ENCODE measurements at places on chromosomes 7 and 10. TPM values are rescaled to one million over a fixed set of nuclear protein-coding genes. Genes with fewer than 3 reads are reported as not detected.
A peak's percentile ranks its signal among the peaks of the same experiment; 100 is the strongest.

DNA sequence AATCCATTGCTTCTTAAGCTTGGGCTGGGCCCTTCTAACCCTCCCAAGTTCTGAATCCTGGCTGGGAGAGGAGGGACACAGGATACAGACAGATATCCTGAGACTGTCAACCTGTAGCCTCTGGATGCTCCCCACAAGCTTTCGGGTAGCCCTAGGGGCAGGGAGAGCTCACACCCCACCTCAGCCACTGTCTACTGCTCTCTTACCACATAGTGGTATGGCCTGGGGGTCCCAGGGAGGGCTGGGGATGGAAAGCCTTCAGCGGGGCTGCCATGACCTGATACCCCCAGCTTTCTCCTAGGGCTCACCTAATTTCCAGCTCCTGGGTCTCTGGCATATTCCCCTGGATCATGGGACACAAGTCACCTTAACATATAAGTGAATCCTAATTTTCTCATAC lies 25.1 kb downstream of the CRHR2 start:
- no peaks in the 10 kb centered on the region for H3K36me3 ChIP-seq
- no peak overlapping the region for H3K27ac ChIP-seq
- DNase-seq: no peak
- H3K4me1 ChIP-seq: no peaks in the 10 kb centered on the region
- H3K4me3 ChIP-seq: no peak overlapping the region

- no peak overlapping the region for H3K27ac ChIP-seq
- no peaks in the 10 kb centered on the region for H3K27me3 ChIP-seq
- no peak for DNase-seq
- no peaks in the 10 kb centered on the region for H3K36me3 ChIP-seq
- H3K4me1 ChIP-seq: no peaks in the 10 kb centered on the region
Observed at GRCh38 chr7:107047902-107048782, 3.6 kb downstream of the PRKAR2B start.

DNA sequence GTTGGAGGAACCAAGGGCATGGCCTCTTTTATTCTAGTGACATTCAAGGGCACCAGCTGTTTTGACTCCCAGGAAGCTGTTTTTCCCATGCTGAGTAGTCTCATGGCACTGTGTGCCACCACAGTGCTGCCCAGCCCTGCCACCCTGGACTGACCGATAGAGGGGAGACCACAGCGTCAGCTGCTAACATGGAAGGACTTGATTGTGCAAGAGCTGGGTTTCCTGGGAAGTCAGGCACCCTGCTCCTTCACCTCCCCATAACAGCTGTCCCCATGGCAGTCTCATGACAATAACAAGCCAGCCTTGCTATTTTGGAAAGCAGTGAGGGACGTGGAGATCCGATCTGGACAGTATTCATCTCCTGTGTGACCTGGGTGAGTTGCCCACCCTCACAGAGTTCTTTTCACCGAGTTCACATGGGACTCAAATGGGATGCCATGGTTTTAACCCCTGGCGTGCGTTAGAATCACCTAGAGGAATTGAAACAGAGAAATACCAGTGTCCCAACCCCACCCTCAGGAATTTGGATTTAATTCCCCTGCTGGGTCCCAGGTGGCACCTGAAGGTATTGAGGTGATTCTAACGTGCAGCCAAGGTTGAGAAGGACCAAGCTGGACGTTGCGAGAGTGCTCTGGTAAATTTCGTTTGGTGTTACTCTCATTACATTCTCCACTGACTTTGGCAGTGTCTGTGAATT lies 174.8 kb downstream of the CELF2 start:
- no peaks in the 10 kb centered on the region for H3K27me3 ChIP-seq
- no peak overlapping the region for H3K27ac ChIP-seq
- DNase-seq: no peak

DNA sequence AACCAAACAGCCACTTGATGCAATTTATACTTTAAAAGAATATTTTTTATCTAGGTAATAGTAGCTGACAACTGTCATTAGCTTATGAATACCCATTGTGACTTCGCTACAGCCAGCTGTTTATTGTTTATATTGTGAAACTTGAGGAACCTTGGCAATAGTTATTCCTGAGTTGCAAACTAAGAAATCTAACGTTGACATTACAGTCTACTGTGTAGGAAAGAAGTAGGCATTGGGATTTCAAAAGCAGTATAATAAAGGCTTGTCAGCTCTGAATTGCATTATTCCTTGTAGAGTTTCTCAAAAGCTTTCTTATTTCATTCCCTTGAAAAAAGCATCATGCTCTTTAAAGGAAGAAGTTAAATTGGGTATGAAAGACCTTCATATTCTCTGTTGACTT lies 42.7 kb upstream of the OIT3 start:
- DNase-seq: no peak
- H3K4me1 ChIP-seq: no peaks in the 10 kb centered on the region
- no peaks in the 10 kb centered on the region for H3K36me3 ChIP-seq
- no peak overlapping the region for H3K4me3 ChIP-seq

- no peak overlapping the region for H3K4me3 ChIP-seq
- H3K4me1 ChIP-seq: no peaks in the 10 kb centered on the region
- no peak for DNase-seq
- H3K27ac ChIP-seq: no peak overlapping the region
- no peaks in the 10 kb centered on the region for H3K36me3 ChIP-seq
Observed at GRCh38 chr10:80596391-80597257, 58.9 kb downstream of the SH2D4B start.

DNA sequence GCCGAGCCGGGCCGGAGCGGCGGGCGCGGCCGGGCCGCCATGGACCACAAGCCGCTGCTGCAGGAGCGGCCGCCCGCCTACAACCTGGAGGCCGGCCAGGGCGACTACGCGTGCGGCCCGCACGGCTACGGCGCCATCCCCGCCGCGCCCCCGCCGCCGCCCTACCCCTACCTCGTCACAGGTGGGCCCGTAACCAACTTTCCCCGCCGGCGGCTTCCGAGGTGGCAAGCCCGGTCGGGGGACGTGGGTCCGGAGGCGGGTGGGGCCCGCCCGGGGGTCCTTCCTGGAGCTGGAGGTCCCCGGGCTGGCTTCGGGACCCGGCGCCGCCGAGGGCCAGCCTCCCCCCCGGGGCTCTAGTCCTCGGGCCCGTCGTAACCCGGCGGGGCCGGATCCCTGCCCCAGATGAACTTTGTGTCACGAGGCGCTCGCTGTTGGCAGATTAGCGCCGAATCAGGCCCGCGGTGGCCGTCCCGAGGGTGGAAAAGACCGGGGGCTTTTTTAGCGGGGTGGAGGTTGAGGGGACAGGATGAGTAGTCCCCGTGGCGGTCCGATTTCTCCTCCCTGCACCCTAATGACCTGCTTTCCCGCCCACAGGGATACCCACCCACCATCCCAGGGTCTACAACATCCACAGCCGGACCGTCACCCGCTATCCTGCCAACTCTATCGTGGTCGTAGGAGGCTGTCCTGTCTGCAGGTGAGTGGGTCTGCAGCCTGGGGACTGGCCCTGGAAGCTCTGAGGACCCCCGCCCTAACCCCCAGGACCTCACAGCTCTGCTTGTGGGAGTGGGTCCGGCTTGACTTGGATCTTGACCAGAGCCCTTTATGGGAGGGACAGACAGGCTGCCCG lies 496 bp downstream of the BRI3 start:
- peak; percentile 59 for DNase-seq
- H3K4me1 ChIP-seq: peaks cover 39% of the 10 kb centered on the region
- no peaks in the 10 kb centered on the region for H3K36me3 ChIP-seq

- no peaks in the 10 kb centered on the region for H3K27me3 ChIP-seq
- no peaks in the 10 kb centered on the region for H3K36me3 ChIP-seq
- no peak for DNase-seq
- no peaks in the 10 kb centered on the region for H3K4me1 ChIP-seq
- H3K27ac ChIP-seq: peak overlapping the region; percentile 32
- no peak overlapping the region for H3K4me3 ChIP-seq
Observed at GRCh38 chr10:63744060-63744941, 223.1 kb downstream of the REEP3 start.

GRCh38 chr7:141276031-141276430 lies 202.2 kb downstream of the TMEM178B start:
- no peak for DNase-seq
- no peaks in the 10 kb centered on the region for H3K4me1 ChIP-seq
- no peak overlapping the region for H3K4me3 ChIP-seq
- no peaks in the 10 kb centered on the region for H3K27me3 ChIP-seq
- H3K36me3 ChIP-seq: no peaks in the 10 kb centered on the region

DNA sequence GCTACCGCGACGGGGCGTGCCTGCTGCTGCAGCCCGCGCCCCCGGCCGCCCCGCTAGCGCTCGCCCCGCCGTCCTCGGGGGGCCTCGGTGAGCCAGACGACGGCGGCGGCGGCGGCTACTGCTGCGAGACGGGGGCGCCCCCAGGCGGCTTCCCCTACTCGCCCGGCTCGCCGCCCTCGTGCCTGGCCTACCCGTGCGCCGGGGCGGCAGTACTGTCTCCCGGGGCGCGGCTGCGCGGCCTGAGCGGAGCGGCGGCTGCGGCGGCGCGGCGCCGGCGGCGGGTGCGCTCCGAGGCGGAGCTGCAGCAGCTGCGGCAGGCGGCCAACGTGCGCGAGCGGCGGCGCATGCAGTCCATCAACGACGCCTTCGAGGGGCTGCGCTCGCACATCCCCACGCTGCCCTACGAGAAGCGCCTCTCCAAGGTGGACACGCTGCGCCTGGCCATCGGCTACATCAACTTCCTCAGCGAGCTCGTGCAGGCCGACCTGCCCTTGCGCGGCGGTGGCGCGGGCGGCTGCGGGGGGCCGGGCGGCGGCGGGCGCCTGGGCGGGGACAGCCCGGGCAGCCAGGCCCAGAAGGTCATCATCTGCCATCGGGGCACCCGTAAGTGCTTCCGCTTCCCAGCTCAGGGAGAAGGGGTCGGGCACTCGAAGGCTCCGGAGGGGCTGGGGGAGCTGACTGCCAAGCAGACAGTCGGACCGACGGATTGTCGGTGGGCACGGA lies 761 bp downstream of the PTF1A start:
- H3K27me3 ChIP-seq: peaks cover 21% of the 10 kb centered on the region
- H3K4me1 ChIP-seq: no peaks in the 10 kb centered on the region
- DNase-seq: no peak
- no peak overlapping the region for H3K27ac ChIP-seq
- no peak overlapping the region for H3K4me3 ChIP-seq

GRCh38 chr7:131774419-131775220 lies 218.2 kb upstream of the PODXL start:
- no peaks in the 10 kb centered on the region for H3K4me1 ChIP-seq
- no peaks in the 10 kb centered on the region for H3K36me3 ChIP-seq
- no peak overlapping the region for H3K27ac ChIP-seq
- no peak overlapping the region for H3K4me3 ChIP-seq
- no peaks in the 10 kb centered on the region for H3K27me3 ChIP-seq

DNA sequence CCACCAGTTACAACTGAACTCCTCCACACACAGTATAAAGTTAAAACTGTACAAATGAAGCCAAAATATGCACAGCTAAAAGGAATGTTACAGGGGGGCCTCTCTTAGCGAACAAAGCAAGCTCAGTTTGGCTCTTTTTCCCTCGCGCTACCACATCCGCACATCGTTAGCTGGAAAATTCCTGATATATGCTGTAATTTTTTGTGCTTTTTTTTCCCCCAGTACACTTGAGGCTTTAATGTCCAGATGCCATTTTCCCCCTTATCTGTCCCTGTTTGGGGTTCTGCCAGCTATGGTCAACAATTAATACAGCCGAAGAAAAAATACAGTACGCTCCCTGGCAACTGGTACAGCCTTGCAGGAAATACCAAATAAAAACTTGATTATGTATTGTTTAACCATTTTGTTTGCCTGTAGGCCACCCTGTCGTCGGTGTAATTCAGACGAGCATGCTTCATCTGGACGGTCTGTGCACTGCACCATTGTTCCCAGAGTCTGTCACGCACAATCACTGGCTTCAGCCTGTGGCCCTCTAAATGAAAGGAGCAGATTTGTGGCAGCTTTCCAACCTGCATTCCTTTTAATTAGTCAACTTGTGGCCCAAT lies 108.1 kb upstream of the FAM133B start:
- peak; percentile 37 for DNase-seq
- H3K27me3 ChIP-seq: no peaks in the 10 kb centered on the region
- no peaks in the 10 kb centered on the region for H3K36me3 ChIP-seq
- H3K27ac ChIP-seq: peak overlapping the region; percentile 62
- no peak overlapping the region for H3K4me3 ChIP-seq

GRCh38 chr7:135792866-135793265 lies 44.3 kb upstream of the FAM180A start:
- H3K4me1 ChIP-seq: no peaks in the 10 kb centered on the region
- no peak for DNase-seq
- H3K27me3 ChIP-seq: no peaks in the 10 kb centered on the region
- no peak overlapping the region for H3K4me3 ChIP-seq
- H3K36me3 ChIP-seq: no peaks in the 10 kb centered on the region
- no peak overlapping the region for H3K27ac ChIP-seq

DNA sequence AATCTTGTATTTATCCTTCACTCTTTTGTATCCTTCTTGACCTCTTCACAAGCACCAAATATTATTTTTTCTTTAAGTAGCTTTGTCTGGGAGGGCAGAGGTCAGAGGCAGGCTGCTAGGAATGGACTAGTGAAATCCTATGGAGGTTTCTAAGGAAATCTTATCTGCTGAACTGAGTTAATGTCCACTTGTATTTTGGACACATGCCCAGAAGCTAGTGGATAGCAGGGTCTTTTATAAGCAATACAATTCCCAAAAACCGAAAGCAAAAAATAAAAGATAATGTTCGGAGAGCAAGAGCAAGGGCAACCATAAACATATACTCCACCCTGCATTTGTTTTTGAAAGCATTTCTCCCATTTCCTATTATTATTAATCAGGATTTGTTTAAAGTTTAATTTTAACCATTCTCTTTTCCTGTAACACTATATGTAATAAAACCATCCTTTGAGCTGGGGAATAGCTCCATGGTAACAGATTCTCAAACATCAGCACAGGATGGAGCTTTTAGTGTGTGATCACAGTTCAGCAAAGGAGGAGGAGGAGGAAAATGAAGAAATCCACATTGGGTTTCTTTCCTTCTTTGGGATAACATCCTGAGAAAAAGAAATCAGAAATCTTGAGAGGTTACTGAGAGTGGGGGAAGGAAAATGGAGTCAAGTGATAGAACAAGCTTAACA lies 328.2 kb upstream of the LRRN3 start:
- H3K27me3 ChIP-seq: no peaks in the 10 kb centered on the region
- DNase-seq: no peak
- no peaks in the 10 kb centered on the region for H3K36me3 ChIP-seq
- no peak overlapping the region for H3K4me3 ChIP-seq

DNA sequence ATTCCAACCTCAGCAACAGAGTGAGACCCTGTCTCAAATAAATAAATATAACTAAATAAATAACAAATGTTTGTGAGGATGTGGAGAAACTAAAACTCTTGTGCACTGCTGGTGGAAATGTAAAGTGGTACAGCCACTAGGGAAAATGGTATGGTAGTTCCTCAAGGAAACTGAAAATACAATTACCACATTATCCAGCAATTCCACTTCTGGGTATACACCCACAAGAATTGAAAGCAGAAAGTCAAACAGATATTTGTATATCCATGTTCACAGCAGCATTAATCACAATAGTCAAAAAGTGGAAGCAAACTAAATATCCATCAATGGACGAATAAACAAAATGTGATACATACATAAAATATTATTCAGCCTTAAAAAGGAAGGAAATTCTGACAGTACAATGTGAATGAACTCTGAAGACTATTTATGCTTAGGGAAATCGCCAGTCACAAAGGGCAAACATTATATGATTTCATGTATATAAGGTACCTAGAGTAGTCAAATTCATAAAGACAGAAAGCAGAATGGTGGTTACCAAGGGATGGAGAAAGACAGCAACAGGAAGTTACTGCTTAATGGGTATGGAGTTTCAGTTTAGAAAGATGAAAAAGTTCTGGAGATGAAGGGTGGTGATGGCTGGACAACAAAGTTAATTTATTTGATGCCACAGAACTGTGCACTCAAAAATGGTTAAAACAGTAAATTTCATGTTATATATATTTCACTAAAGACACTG lies 9.8 kb downstream of the ARHGAP12 start:
- no peak overlapping the region for H3K27ac ChIP-seq
- no peaks in the 10 kb centered on the region for H3K4me1 ChIP-seq
- H3K27me3 ChIP-seq: no peaks in the 10 kb centered on the region
- no peak for DNase-seq
- no peak overlapping the region for H3K4me3 ChIP-seq
- no peaks in the 10 kb centered on the region for H3K36me3 ChIP-seq

PIK3CG gene
- total RNA-seq: 11.8 TPM

ANKRD30A gene
- not detected for total RNA-seq

Measured in uterus (tissue), 4 donors.